K562 (cell line): ENCODE measurements at places on chromosomes 11 and 22. TPM values are rescaled to one million over a fixed set of nuclear protein-coding genes. Genes with fewer than 3 reads are reported as not detected.

GRCh38 chr22:50118557-50119168 is 28.9 kb downstream of the MOV10L1 start:
- H3K27me3 ChIP-seq = no peaks in the 10 kb centered on the region
- H3K4me1 ChIP-seq = peaks cover 33% of the 10 kb centered on the region
- no peak overlapping the region for H3K4me3 ChIP-seq
- peak overlapping the region; percentile 94 for H3K27ac ChIP-seq

TMEM45B gene
- 0.07 and 0.16 TPM in 2 replicates for total RNA-seq

DNA sequence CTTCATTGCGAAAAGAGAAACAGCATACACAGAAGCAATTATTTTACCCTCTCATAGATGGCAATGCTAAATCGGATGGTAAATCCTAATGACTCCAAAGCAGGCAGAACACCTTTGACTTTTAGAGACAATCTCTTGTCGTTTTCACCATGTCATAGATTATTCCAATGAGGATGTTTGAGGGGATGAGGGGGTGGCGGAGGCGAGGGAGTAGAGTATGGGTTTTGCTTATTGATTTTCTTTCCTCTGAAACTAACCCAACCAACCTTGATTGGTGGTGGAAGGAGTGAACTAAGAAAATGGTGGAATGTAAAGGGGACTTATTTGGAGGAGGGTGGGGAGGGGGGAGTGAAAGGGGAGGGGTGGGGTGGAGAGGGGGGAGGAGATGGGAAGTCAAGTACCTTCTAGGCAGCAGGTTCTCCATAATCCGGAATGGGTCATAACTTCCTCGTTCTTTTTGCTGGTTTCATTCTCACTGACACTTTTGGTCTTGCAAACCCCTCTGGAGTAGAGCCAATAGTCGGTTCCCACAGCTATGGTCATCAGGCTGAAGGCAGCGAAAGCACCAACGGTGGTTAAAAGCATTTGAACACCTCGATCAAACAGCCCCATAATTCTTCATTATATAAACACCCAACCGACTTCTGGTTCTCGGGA is 1.5 kb downstream of the CACNG2 start:
- no peak for DNase-seq
- H3K27me3 ChIP-seq = no peaks in the 10 kb centered on the region; the same call in 2 of the 3 replicates
- no peaks in the 10 kb centered on the region for H3K4me1 ChIP-seq
- no peak overlapping the region for H3K4me3 ChIP-seq
- H3K36me3 ChIP-seq = no peaks in the 10 kb centered on the region

DPP3 gene
- total RNA-seq = 59.4 and 66.3 TPM in 2 replicates

MPZL2 gene
- 0.09 and 0.29 TPM in 2 replicates for total RNA-seq
